ENCODE measurements at places on chromosomes 16 and 17.

DNA sequence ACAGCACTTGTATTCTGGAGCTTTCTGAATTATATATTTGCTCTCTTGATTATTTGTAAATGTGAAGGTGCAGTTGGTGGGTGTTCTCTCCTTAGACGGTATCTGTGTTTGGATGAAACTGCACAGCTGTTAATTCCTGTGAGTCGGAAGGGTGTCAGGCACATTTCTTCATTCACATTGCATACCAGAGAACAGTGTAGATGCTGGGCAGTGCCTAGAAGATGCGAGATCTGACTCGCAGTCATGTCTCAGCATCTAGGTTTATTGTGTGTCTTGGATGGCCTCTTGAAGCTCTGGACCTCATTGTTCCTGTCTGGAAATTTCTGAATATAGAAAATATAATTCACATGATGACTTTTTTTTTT lies 61.2 kb downstream of the CLEC16A start:
- no peak for DNase-seq

- no peak for DNase-seq
Measured at GRCh38 chr17:48627118-48627597, 1.0 kb upstream of the HOXB9 start.

DNA sequence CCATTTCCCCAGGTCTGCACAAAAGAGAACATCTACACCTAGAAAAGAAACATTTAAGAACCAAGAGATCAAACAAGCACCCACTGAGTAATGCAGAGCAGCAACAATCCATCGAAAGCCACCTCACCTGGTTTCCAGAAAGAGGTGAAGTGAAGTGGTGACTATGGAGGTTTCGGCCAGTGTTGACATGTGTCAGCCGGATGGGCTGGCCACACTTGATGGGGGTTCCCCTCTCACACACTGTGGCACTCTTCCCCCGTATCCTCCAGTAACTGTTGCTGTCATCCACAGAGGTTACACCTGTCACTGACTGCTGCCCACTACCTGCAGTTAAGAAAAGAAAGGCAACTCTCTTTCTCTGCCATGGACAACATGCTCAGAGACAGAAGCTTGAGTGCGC lies 6.5 kb downstream of the SDF2 start:
- DNase-seq: no peak

DNA sequence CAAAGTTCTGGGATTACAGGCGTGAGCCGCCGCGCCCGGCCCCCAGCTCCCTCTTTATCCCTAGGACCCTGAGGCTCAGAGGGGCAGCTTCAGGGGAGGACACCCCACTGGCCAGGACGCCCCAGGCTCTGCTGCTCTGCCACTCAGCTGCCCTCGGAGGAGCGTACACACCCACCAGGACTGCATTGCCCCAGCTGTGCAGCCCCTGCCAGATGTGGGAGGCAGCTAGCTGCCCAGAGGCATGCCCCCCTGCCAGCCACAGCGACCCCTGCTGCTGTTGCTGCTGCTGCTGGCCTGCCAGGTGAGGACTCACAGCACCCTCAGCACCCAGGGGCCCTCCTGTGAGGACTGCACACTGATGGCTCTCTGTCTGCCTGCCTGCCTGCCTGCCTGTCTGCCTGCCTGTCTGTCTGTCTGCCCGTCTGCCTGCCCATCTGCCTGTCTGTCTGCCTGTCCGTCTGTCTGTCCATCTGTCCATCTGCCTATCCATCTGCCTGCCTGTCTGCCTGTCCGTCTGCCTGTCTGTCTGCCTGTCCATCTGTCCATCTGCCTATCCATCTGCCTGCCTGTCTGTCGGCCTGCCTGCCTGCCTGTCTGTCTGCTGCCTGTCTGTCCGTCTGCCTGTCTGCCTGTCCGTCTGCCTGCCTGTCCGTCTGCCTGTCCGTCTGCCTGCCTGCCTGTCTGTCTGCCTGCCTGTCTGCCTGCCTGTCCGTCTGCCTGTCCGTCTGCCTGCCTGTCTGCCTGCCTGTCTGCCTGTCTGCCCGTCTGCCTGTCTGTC lies 5.0 kb downstream of the GCGR start:
- DNase-seq: no peak

DNA sequence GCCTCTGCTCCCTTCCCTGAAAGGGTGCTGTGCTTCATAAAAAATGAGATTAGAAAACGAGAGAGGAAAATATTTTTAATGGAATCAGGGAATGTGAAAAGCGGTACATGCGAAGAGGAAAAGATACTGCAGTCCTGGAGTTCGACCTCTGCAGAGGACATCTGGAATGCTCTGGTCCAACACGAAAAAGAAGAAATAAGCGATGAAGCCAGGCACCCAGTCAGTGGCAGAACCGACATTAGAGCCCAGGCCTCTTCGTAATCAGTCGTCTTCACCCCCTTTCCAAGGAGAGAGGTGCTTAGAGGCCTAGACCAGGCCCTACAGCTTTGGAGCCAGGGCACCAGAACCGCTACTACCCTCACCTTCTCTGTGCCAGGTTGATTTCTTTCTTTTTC lies 459 bp upstream of the MARCHF10 start:
- no peak for DNase-seq

DNA sequence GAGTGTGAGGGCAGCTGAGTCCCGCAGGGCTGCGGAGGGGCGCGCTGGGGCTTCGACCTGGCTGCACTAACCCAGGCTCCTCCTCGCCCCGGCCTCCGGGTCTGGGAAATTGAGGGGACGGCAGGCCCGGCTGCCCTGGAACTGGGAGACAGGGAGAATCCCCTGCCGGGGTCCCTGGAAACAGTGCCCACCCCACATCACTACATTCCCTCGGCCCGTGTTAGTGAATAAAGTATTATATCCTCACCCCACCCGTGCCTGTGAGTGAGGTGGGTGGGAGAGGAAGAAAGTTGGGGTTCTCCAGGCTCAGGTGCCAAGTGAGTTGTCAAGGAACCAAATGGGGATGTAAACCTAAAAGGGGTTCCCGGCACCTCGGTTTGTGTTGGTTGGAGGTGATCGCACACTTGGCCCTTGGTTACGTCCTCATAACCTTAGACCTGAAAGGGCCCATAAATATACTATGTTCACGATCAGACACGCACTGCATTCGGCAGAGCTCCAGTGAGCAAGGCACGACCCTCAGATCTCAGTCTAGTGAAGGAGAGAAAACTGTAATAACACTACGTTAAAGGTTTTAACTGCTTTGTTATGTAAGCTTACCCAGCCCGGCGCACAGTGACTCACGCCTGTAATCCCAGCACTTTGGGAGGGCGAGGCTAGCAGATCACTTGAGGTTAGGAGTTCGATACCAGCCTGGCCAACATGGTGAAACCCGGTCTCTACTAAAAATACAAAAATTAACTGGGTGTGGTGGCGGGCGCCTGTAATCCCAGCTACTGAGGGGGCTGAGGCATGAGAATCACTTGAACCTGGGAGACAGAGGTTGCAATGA lies 11.2 kb downstream of the ZNF771 start:
- DNase-seq: no peak

GRCh38 chr16:11063448-11064201 lies 119.3 kb downstream of the CLEC16A start:
- no peak for DNase-seq

DNA sequence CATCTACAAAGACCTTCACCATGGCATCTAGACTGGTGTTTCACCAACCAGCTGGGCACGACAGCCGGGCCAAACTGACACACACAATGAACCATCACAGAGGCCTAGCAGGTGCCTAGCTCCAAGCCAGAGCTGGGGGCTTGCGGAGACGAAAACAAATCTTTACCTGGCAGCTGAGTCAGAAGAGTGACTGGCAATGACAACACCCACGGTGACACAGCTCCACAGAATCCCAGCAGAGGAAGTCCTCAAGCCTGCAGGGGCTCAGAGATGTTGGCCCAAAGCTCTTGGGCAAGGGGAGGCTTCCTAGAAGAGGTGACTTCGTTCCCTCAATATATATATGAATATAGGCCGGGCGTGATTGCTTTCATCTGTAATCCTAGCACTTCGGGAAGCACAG lies 5.1 kb downstream of the MMP25 start:
- DNase-seq: no peak

GRCh38 chr16:12609937-12610699 lies 193.6 kb downstream of the CPPED1 start:
- no peak for DNase-seq

- DNase-seq: no peak
Measured at GRCh38 chr17:57514614-57515013, 230.5 kb downstream of the CCDC182 start.

- DNase-seq: no peak
Measured at GRCh38 chr16:84761448-84762368, 58.1 kb upstream of the CRISPLD2 start.

- DNase-seq: no peak
Measured at GRCh38 chr16:11406177-11406560, 60.9 kb downstream of the RMI2 start.

- no peak for DNase-seq
Measured at GRCh38 chr17:19768046-19768782, 20.1 kb upstream of the ALDH3A1 start.

GRCh38 chr16:70453892-70454221 lies 538 bp upstream of the FCSK start:
- DNase-seq: no peak

DNA sequence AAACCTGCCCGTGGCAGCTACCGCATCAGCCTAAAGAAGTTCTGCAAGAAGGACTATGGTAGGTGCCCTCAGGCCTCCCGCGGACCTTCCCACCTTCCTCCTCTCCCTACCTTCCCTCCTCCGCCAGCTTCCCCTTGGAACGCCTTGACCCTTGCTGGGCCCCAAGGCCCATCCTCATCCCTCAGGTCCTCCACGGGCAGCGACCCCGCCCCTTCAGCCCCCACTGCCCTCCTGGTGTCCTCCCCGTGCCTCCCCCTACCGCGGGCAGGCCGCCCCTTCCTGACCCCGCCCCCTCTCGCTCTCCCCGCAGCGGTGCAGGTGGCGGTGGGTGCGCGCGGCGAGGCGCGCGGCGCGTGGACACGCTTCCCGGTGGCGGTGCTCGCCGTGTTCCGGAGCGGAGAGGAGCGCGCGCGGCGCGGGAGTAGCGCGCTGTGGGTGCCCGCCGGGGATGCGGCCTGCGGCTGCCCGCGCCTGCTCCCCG lies 1.4 kb upstream of the TBC1D24 start:
- peak; percentile 59 for DNase-seq

DNA sequence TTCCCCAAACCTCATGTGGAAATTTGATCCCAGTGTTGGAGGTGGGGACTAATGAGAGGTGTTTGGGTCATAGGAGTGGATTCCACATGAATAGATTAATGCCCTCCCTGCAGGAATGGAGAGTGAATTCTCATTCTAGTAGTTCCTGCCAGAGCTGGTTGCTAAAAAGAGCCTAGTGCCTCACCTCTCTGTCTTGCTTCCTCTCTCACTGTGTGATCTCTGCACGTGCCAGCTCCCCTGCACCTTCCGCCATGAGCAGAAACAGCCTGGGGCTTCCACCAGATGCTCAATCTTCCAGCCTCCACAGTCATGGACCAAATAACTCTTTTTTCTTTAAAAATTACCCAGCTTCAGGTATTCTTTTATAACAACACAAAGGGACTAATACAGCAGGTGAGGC lies 72.9 kb upstream of the CLEC3A start:
- no peak for DNase-seq

DNA sequence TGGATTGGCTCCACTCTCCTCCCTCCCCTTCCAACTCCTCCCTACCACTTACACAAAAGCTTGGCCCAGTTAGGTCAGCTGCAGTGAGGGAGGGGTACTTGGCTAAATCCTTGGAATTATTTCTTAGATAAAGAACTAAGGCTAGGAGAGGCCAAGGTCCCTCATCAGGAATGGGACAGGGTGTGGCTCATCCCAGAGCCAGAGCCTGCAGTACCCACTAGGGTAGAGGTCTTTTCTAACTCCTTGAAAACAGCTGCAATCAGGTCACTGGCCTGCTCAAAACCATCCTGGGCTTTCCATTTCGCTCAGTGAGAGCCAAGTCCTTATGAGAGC lies 1.9 kb upstream of the SLC46A1 start:
- DNase-seq: no peak

- peak; percentile 20 for DNase-seq
Measured at GRCh38 chr17:65314212-65314611, 177.0 kb downstream of the RGS9 start.

DNA sequence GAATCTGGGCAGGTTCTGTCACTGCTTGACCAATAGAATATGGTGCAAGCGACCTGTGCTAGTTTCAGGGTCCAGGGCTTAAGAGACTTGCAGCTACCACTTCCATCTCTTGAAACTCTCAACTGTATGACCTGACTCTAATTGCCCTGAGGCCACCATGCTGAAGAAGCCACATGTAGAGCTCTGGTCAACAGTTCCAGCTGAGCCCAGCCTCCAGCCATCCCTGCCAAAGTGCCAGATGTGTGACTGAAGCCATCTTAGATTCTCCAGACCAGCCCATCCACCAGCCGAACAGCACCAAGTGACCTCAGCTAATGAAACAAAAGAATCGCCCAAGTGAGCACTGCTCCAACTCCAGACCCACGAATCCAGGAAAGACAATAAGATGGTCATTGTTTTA lies 3.4 kb upstream of the MT2A start:
- DNase-seq: no peak

DNA sequence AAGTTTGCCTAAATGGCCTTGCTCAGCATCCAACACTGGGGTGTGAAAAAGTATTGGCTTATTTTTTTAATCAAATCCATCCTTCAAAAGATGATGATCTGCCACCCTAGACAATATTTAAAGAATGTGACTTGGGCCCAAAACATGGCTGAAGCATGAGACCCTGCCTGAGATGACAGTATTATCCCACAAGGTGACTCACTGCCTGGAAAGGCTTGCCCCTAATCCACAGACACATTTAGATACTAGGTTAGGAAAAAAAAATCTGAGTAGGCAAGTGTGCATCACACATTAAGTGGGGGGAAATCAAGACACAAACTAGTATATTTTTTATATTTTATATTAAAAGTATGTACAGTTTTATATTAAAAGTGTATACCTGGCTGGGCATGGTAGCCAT lies 38.4 kb downstream of the TOM1L2 start:
- DNase-seq: no peak

DNA sequence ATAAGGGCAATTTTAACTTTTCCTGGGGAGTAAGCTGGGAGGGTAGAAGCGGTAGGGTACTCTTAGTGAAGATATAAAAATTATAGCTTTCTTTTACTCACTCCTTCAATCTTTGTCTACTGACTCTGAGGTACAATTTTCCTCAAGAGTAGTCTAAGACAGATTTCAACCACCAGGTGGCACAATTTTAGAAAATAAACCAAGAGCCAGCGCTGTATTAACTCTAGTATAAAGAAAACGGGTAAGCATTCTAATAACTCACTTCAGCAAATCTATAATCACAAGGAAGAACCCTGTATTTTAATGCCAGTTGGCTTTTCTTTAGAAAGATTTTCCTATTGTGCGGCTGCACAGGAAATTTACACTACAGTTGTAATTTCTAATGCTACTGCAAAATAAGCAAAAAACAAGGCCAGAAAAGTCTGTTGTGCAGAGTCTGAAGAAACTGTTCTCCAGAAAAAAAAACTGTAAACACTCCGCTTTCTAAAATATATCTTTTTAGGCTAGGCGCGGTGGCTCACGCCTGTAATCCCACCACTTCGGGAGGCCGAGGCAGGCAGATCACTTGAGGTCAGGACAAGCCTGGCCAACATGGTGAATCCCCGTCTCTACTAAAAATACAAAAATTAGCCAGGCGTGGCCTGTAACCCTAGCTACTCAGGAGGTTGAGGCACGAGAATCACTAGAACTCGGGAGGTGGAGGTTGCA lies 1.9 kb downstream of the CMC2 start:
- peak; percentile 12 for DNase-seq
